Nephron progenitor cell (in vitro differentiated cells): ENCODE measurements at places on chromosomes 5 and 9.

DNA sequence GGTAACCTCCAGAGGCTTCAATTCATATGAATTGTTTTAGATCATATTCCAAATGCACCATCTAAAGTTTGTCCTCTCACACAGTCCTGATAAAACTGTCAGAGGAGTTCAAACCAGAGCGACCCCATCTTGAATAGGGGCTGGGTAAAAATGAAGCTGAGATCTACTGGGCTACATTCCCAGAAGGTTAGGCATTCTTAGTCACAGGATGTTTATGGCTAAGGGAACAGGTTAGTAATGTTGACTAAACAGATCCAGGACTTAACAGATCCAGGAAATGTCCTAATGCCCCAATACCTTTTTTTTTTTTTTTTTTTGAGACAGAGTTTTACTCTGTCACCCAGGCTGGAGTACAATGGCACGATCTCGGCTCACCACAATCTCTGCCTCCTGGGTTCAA, 192.6 kb upstream of the PRDM9 start:
- no peaks in the 10 kb centered on the region for H3K36me3 ChIP-seq
- no peaks in the 10 kb centered on the region for H3K4me1 ChIP-seq

GRCh38 chr9:98120476-98120875, 1.5 kb upstream of the TRIM14 start:
- peaks cover 13% of the 10 kb centered on the region for H3K4me1 ChIP-seq
- H3K27me3 ChIP-seq: peaks cover 25% of the 10 kb centered on the region
- H3K36me3 ChIP-seq: no peaks in the 10 kb centered on the region
- H3K4me3 ChIP-seq: peak overlapping the region; percentile 34

DNA sequence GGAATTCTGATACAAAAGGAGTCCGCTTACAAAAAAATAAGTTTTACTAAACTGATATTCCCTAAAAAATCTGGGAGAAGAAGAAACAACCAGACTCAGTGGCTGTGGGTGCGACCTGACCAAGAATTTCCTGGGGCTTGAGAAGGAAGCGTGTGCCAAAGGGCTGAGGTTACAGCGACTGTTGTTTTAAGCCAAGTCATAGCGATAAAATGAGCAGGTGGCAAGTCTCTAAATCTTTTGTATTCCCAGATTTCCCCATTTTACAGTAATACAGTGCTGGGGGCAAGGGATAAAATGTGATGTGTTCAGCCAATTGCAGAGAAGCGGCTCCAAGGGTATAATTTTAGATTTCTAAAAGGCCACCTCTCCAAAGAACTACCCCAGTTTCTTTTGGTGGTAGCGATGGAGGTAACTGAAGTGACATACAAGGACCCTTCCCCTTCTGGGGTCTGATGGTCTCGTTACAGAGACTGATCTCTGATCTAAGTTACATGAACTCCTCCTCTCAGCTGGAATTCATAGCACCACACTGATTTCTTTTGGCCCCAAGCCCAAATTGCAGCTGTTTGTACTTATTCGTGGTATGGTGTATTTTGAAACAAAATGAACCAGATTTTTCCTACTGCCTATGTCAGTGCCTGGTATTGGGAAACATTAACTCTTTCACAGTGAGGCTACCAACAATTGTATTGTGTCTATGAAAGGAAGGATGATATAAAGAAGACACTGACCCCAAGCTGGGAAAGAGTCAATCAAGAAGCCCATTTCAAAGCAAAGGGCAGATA, 41.6 kb downstream of the LPAR1 start:
- no peaks in the 10 kb centered on the region for H3K27me3 ChIP-seq
- no peak overlapping the region for H3K27ac ChIP-seq
- no peaks in the 10 kb centered on the region for H3K4me1 ChIP-seq
- no peak for DNase-seq
- no peak overlapping the region for H3K4me3 ChIP-seq
- H3K36me3 ChIP-seq: no peaks in the 10 kb centered on the region

- H3K4me1 ChIP-seq: peaks cover 10% of the 10 kb centered on the region
- DNase-seq: no peak
- no peak overlapping the region for H3K27ac ChIP-seq
- H3K27me3 ChIP-seq: no peaks in the 10 kb centered on the region
- H3K4me3 ChIP-seq: no peak overlapping the region
Measured at GRCh38 chr5:156414391-156414790, 87.4 kb downstream of the SGCD start.

GRCh38 chr5:99586878-99587277, 658.1 kb upstream of the CHD1 start:
- no peak overlapping the region for H3K27ac ChIP-seq
- no peaks in the 10 kb centered on the region for H3K36me3 ChIP-seq
- peaks cover 3% of the 10 kb centered on the region for H3K27me3 ChIP-seq
- no peak for DNase-seq
- H3K4me1 ChIP-seq: no peaks in the 10 kb centered on the region
- H3K4me3 ChIP-seq: no peak overlapping the region

GRCh38 chr5:107753427-107753826, 82.7 kb upstream of the EFNA5 start:
- peaks cover 6% of the 10 kb centered on the region for H3K36me3 ChIP-seq
- no peak overlapping the region for H3K27ac ChIP-seq
- H3K4me3 ChIP-seq: no peak overlapping the region

DNA sequence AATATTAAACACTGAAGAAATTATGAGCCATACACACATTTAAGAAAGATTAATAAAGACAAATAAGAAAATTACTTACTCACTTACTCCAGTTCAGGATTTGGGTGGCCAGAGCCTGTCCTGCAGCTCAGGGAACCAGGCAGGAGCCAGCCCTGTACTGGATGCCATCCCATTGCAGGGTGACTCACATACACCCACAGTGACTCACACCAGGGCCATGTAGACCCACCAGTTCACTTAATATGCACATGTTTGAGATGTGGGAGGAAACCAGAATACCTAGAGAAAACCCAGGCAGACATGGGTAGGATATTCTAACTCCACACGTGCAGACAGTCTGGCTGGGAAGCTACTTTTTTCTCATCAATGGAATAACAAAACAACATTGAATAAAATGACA, 49.6 kb upstream of the ADRB2 start:
- H3K4me1 ChIP-seq: no peaks in the 10 kb centered on the region
- no peak overlapping the region for H3K4me3 ChIP-seq
- peaks cover 12% of the 10 kb centered on the region for H3K27me3 ChIP-seq
- H3K36me3 ChIP-seq: no peaks in the 10 kb centered on the region

DNA sequence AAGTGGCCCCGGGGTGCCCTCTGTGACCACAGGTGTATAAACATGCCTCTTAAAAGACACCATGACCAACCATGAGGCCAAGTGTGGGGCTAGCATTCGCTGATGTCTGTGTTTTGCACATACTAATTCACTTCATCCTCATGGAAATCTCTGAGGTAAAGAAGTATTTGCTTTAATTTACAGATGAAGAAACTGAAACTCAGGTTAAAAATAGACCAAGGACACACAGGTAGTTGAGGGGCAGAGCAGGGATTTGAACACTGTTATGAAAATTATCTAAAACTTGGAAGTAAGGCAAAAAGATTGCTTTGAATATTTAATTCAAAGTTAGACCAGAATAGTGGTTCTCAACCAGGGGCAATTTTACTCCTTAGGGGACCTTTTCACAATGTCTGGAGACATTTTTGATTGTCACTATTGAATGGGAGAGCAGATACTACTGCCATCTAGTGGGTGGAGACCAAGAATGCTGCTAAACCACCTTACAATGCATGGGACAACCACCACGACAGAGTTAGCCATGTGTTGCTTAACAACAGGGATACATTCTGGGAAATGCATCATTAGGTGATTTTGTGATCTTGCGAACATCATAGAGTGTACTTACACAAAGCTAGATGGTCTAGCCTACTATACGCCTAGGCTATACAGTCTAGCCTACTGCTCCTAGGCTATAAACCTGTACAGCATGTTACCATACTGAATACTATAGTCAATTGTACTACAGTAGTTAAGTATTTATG, 8.0 kb upstream of the FXN start:
- no peaks in the 10 kb centered on the region for H3K36me3 ChIP-seq
- peaks cover 8% of the 10 kb centered on the region for H3K27me3 ChIP-seq
- H3K4me3 ChIP-seq: no peak overlapping the region
- peak; percentile 33 for DNase-seq
- H3K4me1 ChIP-seq: peaks cover 19% of the 10 kb centered on the region

GRCh38 chr9:27353166-27353473, 56.2 kb upstream of the EQTN start:
- peaks cover 41% of the 10 kb centered on the region for H3K36me3 ChIP-seq
- DNase-seq: no peak
- H3K4me1 ChIP-seq: peaks cover 25% of the 10 kb centered on the region
- H3K4me3 ChIP-seq: no peak overlapping the region
- H3K27ac ChIP-seq: no peak overlapping the region
- H3K27me3 ChIP-seq: no peaks in the 10 kb centered on the region

DNA sequence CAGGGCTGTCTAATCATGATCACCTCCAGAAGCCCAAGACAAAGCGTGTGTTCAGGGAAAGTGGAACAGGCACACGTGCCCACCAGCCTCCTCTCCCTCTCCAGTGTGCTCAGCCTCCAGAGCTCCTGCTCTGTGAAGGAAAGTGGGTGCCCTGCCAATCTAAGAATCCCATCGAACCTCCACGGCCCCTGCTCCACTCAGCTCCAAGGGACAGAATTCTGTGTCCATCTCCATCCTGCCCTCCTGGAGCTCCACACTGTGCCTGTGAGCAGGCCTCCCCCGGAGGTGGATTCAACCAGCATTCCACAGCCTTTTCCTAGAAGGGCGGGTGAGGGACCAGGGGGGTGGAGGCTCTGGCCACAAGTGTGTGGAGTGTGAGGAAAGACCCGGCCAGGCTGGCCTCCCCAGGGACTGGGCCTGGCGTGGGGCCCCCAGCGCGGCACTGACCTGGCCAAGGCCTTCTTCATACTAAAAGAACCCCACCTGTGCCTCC, 6.0 kb downstream of the EEIG1 start:
- H3K4me1 ChIP-seq: peaks cover 91% of the 10 kb centered on the region
- DNase-seq: no peak
- no peaks in the 10 kb centered on the region for H3K27me3 ChIP-seq
- no peak overlapping the region for H3K27ac ChIP-seq

DNA sequence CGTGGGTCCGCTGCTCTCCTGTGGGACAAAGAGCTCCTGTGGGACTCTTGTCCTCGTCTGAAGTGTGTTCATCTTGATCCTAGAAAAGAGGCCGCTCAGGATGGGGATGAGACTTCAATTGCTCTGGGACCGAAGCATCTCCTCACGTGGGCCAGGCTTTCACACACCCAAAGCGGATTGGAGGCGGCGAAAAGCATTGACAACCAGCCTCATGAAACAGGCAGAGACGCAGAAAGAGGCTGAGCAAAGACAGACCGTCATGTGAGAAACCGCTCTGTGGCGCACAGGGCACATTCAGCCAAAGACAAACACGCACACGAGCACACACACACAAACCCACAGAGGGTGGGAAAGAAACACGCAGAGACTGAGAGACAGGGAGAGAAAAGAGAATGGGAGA, 479.5 kb downstream of the SPATA31A7 start:
- H3K4me3 ChIP-seq: no peak overlapping the region
- no peak for DNase-seq
- H3K36me3 ChIP-seq: peaks cover 5% of the 10 kb centered on the region
- H3K4me1 ChIP-seq: no peaks in the 10 kb centered on the region
- H3K27ac ChIP-seq: no peak overlapping the region
- peaks cover 6% of the 10 kb centered on the region for H3K27me3 ChIP-seq

DNA sequence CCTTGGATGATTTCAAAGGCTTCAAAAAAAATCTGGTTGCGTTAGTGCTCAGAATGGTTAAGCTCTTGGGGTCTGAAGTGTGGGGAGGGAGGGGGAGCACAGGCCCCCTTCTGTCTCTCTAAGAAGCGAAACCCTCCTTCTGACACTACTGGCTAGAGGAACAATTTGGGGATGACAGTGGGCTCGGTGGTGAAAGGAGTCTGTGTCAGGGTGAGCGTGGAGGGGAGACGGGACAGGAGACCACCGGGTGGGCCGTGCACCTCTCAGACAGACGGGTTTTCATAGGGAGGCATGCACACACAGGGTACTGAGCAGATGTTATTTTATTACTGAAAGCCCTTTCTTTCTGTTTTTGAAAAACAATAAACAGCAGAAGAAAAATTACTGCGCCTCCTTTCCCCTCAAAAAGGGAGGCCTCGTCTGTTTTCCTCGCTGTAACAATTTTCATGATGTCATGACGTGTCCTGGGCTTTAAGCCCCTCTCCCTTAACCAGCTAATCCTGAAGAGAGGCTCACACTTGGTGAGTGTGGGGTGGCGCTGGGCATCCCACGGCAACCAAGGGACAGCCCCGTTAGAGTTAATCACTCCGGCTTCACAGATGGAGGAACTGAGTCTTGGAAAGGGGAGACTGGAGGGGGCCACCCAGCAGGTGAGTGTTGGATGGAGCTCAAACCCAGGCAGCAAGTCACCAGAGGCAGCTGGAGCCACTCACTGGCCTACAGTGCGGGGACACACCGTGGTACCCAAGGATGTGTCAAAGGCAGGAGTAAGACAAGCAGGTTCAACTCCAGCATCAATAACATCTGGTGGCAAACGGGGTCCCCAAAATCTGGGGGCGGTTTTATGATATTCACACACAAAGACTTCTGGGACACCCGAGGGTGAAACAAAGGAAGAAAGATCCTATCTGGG, 53.4 kb downstream of the PTCH1 start:
- peaks cover 70% of the 10 kb centered on the region for H3K36me3 ChIP-seq
- no peak for DNase-seq
- peaks cover 76% of the 10 kb centered on the region for H3K4me1 ChIP-seq

GRCh38 chr5:81778642-81779041, 27.7 kb upstream of the SSBP2 start:
- H3K4me1 ChIP-seq: peaks cover 38% of the 10 kb centered on the region
- H3K36me3 ChIP-seq: no peaks in the 10 kb centered on the region
- no peak for DNase-seq
- peak overlapping the region; percentile 7 for H3K27ac ChIP-seq
- no peak overlapping the region for H3K4me3 ChIP-seq
- no peaks in the 10 kb centered on the region for H3K27me3 ChIP-seq

DNA sequence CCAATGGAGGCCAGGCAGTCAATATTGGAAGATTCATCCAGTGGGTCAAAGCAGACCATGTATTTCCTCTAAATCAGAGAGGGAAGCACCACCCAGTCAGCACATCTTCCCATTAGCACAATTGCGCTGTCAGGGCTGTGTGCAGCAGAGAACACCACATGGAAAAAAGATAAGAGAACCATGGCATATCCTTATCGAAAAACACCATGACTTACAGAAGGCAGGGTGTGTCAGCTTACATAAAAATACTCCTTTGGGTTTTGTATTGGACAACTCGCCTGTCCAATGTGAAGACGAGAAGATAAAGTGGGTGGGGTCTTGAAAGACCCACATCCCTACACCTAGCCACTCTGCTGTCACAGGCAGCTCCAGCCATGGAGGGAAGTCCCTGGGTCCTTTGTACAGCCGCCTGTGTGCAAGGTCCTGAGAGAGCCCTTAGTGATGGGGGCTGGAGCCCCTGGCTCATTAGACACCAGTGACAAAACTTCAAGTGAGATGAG, 71.9 kb upstream of the SPATA31E1 start:
- H3K27me3 ChIP-seq: peaks cover 4% of the 10 kb centered on the region
- peaks cover 25% of the 10 kb centered on the region for H3K4me1 ChIP-seq
- DNase-seq: no peak
- peaks cover 12% of the 10 kb centered on the region for H3K36me3 ChIP-seq
- no peak overlapping the region for H3K4me3 ChIP-seq
